ENCODE measurements at places on chromosomes 7 and 10.
A peak's percentile ranks its signal among the peaks of the same experiment; 100 is the strongest.

GRCh38 chr10:72981028-72981881 is 26.6 kb upstream of the PLA2G12B start:
- no peak for DNase-seq

- DNase-seq: no peak
Measured at GRCh38 chr10:112203328-112204076, 19.9 kb upstream of the GPAM start.

- DNase-seq: peak; percentile 8
Measured at GRCh38 chr7:148700661-148701064, 2.0 kb downstream of the CUL1 start.

DNA sequence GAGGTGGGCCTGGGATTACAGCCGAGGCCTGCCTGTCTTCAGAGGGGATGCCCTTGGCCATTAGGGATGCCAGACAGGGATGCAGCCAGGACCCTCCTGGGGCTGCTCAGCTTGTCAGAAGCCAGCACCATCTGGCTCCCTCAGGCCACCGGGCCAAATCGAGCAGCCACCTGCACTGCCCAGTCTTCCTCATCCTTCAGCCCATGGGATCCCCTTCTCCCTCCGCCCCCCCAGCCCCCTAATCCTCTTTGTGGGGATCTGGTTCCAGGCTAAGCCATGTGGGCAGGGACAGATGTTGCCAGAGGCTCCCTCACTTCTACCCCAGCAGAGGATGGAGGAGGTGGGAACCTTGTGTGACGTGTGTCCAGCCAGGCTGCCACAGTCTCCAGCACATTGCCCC is 137.4 kb upstream of the PPIF start:
- no peak for DNase-seq

- DNase-seq: no peak
Measured at GRCh38 chr7:116098175-116098574, 67.6 kb upstream of the TFEC start.

DNA sequence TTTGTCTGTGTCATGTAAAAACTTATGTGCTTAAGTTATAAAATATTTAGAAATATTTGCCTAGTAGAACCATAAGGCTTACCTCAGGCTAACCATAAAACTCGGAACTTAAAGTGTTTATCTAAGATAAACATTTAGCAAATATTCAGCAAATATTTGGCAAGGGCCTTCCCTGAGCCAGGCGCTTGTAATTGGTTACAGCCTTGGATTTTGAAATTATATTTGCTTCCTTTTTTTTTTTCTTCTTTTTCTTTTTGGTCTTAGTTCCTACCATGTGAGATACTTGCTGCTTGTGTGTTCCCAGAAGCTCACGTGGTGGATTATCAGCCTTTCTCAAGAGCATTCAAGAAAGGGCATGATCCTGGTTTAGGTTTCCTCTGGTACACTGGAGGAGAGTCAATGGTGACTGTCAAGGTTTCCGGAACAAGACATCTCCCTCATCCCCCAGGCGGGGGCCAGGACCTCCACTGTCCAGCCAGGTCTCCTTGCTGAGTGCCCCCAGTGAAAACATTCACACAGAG is 5.2 kb upstream of the BRI3 start:
- DNase-seq: no peak

- DNase-seq: no peak
Measured at GRCh38 chr7:132471515-132471914, 104.8 kb downstream of the PLXNA4 start.

DNA sequence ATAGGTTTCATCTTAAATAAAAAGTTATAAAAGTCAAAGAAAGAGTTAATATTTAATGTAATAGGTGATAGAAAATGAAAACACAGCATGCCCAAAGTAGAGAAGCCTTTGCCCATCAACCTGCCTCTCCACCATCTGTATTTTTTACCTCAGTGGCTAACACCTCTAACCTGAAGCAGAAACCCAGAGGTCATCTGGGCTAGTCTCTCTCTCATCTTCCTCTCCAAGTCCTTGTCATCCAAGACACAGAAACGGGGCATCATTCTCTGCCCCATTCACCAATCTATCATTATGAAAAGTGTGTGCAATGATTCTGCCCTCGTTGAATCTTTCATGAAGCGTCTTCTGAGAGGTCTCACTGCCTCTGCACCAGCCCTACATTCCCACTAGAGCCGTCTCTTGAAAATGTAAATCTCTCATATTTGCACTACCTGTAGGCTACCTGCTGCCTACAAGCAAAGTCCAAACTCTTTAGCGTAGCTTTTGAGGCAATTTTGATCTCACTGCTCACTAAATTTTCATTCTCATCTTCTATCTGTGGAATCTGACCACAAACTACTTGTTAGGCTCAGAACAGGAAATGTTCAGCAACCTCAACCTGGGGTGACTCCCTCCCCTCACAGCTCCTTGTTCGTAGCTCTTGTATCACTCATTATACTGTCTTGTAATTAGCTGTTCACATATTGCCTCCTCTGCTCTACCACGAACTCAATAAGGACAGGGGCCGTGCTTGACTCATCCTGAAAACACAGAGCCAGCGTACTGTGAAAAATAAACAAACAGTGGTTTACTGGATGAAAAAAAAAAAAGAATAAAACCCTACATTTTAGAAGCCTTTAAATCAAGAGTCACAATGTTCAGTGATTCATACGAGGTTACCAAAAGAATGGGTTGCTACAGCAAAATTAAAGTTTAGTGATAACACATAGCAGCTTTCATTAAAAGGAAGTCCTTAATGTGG is 83.1 kb downstream of the CTNNA3 start:
- no peak for DNase-seq

GRCh38 chr7:34311591-34311990 is 346.4 kb upstream of the NPSR1 start:
- DNase-seq: no peak

DNA sequence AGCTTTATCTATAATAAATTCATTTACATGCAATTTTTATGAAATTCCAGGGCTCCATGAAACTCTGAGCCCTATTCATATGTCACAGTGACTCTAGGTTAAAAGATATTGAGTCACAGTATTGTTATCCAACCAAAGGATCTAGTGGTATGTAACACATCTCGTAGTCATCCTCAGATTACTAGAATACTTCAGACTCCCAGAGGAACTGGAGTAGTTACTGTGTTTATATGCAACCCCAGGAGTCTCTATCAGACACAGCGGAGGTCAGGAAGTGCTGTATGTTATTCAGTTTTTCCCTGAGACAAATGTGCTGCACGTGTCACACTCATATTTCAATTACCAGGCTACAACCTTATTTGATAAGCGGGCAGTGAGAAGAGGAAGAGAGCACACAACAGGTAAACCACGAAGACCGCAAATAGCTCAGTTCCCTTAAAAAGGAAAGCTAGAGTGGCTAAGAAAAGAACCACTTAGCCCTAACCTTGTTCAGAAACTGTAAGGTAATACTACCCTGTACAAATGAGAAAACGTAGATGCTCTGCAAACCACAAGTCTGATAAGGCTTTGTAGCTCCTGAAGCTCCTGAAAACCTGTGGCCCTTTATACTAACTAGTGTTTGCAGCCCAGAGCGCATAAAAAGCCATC is 114.0 kb upstream of the CNTNAP2 start:
- DNase-seq: no peak

DNA sequence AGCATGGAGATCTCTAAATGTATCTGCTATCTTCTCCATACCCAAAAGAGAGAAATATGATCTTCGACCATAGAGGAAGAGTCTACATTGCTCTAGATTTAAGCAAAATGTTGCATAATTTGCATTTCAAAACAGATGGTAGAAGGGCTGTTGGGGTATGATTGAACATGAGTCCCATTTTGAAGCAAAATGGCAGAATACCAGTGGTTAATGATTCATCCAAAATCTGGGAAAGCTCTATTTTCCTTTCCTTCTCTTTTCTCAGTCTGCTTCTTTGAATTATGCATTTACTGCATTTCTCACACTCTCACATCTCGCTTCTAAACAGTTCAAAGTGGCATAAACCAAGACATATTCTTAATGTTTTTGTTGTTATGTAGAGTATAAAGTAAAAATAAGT is 178.5 kb downstream of the MACC1 start:
- no peak for DNase-seq

DNA sequence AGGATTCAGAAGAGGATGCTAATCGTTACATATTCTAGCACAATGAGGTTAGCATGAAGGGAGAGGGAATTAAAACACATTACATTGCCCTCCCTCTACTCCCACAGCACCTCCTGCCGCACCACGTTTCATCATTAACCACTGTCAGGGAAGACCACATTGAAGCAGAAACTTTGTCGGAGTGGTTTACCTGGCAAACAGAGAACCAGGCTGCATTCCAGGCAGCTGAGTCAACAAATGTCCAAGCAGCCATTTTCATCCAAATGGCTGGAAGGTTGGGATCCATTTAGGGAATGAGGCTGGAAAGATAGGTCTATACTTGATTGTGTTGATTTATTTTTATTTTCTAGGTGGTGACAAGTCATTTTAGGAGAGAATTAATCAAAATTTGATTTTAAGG is 273.6 kb downstream of the DYNC1I1 start:
- DNase-seq: no peak

DNA sequence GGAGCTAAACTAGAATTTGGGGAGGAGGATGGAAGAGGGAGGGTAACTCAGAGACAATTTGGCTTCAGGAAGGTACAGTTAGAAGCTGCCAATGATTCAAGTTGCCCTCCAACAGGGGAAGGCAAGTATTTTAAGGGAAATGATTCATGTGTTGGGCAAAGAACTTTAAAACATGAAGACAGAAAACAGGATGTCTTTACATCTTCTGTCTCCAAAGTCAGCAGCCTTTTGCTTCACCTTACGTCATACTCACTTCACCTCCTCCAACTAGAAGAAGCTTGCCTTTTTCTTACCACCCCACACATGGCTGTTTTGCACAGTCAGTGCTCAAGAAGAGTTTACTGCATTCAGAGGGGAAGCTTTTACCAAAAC is 36.1 kb downstream of the PPP1R3C start:
- no peak for DNase-seq

DNA sequence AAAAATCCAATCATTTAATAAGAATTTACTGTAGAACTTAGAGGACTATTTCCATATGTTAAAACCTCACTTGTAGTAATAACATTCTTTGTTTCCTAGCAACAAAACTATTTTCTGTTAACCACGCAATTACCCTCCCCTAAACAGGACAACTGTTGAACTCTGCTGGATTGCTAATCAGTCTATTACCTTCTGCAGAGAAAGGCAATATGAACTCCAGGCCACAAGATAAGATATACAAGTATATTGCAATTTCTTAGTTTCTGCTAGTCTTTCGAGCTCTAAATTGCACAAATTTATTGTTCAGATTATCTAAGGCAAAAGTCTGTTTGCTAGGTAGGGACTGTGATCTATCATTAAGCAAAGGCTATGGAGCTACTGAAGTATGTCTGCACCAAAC is 920.1 kb upstream of the LRRN3 start:
- DNase-seq: no peak

DNA sequence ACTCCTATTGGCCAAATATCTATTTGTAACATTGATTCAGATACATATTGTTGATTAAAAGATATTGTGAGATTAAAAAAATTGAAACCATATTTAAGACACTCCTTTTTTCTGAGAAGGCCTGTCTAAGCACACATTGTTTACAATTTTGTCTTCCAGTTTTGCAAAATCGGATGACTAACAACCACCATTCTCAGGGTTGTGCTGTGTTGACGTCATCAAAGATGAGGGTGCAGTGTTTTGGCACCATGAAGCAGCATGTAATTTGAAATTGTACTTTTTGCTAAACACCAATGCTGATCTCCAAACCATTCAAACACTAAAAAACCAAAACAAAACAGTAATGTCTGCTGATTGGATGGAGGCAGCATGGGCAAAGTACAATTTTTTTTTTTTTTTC is 7.4 kb downstream of the CREB5 start:
- DNase-seq: no peak

DNA sequence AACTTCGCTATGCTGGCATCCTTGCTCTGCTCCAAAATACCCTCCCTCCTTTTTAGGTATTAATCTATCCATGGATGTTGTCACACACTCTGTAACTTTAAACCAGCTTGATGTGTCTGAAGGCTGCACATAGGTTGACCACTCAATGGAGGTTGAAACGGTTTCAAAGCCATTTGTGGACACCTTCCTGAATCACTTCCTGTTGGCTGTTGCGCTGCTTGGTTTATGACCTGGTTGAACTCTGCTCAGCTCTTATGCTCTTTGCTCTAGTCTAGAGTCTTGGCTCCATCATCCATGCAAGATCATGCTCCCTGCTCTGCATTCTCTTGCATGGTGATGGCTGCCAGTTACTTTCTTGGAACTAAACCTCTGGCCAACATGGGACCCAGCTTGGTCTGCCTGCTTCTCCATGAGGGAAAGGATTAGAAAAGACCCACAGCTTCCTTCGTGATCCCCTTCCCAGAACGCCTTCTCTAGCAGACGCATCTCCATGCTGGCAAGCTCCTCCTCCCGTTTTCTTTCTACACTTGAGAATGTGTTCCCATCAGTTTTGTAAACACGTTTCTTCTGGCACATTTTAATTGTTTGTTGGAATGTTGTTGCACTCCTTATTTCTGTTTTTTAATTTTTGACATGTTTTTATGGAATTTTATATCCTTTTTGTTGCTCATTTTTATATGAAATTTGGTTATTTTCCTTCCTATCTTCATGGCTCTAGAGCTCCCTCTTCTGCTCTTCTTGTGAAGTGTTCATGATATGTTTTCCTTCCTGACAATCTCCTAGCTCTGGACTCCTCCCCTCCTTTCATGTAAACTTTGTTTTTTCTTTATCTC is 149.8 kb downstream of the XPNPEP1 start:
- DNase-seq: no peak

GRCh38 chr7:66679633-66680244 is 51.1 kb downstream of the KCTD7 start:
- no peak for DNase-seq

DNA sequence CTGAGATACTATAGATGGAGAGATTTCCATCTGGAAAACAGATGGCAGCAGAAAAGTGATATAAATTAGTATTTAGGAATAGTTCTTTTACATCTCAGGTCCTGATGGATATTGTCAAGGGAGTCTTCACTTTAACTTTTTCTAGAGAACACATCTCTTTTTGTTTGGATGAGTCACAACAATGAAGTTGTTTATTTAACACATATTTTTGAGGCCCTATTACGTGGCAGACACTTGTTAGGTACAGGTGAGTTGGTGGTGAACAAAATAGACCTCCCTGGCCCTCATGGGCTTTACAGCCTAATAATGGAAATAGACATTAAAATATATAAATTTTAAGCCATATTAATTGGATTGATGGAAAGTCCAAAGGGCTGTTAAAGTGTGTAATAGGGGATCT is 168.3 kb downstream of the VTI1A start:
- DNase-seq: no peak

All from substantia nigra (tissue), 51 donors.